Spinal cord (tissue), 10 donors: ENCODE measurements at places on chromosomes 12 and 14. TPM values are rescaled to one million over a fixed set of nuclear protein-coding genes. Genes with fewer than 3 reads are reported as not detected.
A peak's percentile ranks its signal among the peaks of the same experiment; 100 is the strongest.

GRCh38 chr14:69586404-69586803 lies 11.7 kb upstream of the CCDC177 start:
- H3K4me1 ChIP-seq = no peaks in the 10 kb centered on the region
- no peak overlapping the region for H3K4me3 ChIP-seq
- H3K27ac ChIP-seq = no peak overlapping the region
- DNase-seq = no peak
- H3K27me3 ChIP-seq = no peaks in the 10 kb centered on the region

Gene TSPAN19
- 0.66 TPM for total RNA-seq

- peak overlapping the region; percentile 83 for H3K27ac ChIP-seq
- H3K36me3 ChIP-seq = peaks cover 3% of the 10 kb centered on the region
- DNase-seq = no peak
- H3K4me3 ChIP-seq = peak overlapping the region; percentile 85
These were observed 785 bp upstream of the ACTN1 start for GRCh38 chr14:68979722-68980451.

- H3K4me1 ChIP-seq = peaks cover 32% of the 10 kb centered on the region
- DNase-seq = no peak
- no peaks in the 10 kb centered on the region for H3K36me3 ChIP-seq
- H3K4me3 ChIP-seq = no peak overlapping the region
- H3K27ac ChIP-seq = no peak overlapping the region
These were observed 24.9 kb upstream of the FZD10 start for GRCh38 chr12:130137040-130138018.

DNA sequence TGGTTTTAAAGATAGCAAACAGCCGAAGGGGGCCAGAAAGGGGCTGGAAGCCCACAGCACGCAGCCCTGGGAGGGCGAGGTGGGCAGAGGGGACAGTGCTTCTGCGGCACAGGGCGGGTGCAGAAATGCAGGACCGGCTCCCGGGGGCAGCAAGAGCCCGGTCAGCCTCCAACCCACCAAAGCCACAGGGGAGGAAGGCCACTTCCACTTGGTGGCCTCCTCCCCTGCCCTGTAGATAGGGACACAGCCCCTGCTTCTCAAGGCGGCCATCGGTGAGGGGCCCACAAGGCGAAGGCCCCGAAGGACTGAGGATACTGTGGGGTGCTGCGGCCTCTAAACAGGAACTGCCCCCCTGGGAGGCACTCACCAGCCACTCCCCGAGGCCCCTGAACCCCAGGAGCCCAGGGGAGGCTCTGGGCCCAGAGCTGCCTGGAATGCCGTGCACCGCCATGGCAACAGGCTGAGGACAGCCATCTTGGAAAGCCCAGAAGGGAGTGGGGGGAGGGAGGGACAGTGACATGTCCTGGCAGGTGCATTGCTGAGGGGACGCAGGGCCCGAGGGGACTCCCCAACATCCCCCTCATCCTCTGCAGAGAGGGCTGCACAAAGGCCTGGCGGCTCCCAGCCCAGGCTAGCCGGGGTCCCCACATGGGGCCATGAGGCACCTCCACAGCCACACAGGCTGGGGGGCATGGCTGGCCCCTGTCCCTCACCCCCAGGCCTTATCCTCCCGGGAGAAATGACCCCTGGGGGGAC lies 114.7 kb downstream of the NCOR2 start:
- H3K4me3 ChIP-seq = no peak overlapping the region
- H3K36me3 ChIP-seq = peaks cover 78% of the 10 kb centered on the region
- no peaks in the 10 kb centered on the region for H3K27me3 ChIP-seq
- peaks cover 76% of the 10 kb centered on the region for H3K4me1 ChIP-seq

DNA sequence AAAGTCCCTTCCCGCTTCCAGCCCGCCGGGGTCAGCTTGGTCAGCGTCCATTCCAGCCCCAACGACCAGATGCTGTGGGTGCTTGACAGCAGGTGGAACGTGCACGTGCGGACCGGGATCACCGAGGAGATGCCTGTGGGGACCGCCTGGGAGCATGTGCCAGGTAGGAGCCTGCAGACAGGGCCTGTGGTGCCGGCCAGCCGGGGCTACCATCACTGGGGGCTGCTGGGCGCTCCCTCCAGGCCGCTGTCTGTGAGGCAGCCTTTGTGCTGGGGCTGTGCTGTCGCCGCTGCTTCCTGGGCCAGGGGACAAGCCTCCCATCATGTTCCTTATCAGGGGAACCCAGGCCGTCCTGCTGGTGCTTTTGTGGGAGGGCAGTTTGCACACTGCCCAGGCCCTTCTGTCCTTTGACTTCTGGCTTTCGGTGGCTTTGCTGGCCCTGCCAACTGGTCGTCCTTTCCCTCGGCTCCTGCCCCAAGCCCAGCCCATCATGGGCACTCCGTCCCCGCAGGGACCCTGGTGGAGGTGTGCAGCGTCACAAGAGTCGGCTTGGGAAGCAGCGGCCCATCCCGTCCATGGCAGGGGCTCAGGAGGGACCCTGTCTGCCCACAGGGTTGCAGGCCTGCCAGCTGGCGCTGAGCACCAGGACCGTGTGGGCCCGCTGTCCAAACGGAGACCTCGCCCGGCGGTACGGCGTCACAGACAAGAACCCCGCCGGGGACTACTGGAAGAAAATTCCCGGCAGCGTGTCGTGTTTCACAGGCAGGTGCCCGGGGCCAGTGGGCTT lies 12.4 kb downstream of the ANKRD9 start:
- peaks cover 33% of the 10 kb centered on the region for H3K4me1 ChIP-seq
- H3K27ac ChIP-seq = no peak overlapping the region
- DNase-seq = no peak

DNA sequence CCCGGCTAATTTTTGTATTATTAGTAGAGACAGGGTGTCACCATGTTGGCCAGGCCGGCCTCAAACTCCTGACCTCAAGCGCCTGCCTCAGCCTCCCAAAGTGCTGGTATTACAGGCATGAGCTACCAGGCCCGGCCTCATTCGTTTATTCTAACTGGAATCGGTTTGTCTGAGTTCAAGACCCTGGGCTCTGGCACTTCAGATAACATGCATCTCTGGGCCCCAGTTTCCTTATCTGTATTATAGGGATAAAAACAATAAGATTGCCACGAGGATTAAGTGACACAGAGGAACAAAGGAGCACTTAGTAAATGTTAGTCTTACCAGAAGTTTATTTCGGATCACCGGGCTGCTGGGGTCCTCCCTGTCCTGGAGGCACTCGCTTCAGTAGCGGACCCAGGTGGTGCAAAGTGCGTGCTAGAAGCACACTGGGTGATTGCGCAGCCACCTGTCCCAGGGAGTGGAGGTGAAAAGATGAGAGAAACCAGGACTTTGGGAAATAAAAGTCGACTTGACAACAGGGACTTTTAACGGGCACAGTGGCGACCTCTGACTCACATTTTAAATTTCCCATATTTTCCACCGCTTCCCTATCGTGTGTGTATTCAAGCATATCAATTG lies 37.5 kb downstream of the ACACB start:
- H3K36me3 ChIP-seq = no peaks in the 10 kb centered on the region
- no peaks in the 10 kb centered on the region for H3K27me3 ChIP-seq
- peaks cover 13% of the 10 kb centered on the region for H3K4me1 ChIP-seq
- H3K27ac ChIP-seq = no peak overlapping the region
- H3K4me3 ChIP-seq = peak overlapping the region; percentile 73

Gene RASSF9
- 6.7 TPM for total RNA-seq

GRCh38 chr12:85814071-85814470 lies 22.1 kb downstream of the RASSF9 start:
- no peak for DNase-seq
- H3K27ac ChIP-seq = no peak overlapping the region

DNA sequence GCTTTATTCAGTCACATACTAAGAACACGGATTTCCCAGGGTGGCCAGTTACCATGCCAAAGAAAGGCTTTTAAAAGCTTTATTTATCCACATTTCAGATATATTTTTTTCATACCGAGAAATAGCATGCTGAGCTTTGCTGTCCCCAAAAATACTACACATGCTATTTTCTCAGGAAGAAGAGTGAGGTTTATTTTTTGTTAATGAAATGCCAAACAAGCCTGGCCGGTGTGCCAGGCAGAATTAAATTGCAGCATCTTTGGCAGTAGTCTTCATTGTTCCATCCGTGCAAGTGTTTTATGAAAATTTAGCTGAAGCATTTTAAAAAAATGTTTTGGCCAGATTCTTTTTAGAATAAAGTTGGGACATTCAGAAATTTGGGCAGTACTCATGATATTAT lies 18.8 kb downstream of the RMST start:
- H3K4me3 ChIP-seq = no peak overlapping the region
- no peaks in the 10 kb centered on the region for H3K36me3 ChIP-seq
- no peak for DNase-seq
- H3K4me1 ChIP-seq = no peaks in the 10 kb centered on the region
- H3K27me3 ChIP-seq = no peaks in the 10 kb centered on the region
